ENCODE measurements at places on chromosomes 7 and 10.

DNA sequence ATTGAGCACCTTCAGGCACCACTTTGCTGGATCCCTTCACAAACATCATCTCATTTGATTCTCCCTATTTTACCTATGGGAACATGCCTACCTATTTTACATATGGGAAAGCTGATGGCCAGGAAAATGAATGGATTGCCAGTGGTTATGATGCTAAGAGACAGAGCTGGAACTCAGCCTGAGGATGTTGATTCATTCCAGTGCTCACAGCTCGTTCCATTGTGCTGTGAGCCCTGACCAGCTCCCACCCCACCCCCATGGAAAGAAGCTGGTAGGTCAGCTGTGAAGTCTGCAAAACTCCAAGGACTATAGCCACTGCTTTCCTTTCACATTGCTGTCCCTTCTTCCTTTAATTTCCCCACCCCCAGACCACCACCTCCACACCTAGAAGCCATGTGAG is 9.6 kb downstream of the UBTD1 start:
- DNase-seq, result no peak

GRCh38 chr7:138207555-138207971 is 131.3 kb downstream of the AKR1D1 start:
- no peak for DNase-seq

DNA sequence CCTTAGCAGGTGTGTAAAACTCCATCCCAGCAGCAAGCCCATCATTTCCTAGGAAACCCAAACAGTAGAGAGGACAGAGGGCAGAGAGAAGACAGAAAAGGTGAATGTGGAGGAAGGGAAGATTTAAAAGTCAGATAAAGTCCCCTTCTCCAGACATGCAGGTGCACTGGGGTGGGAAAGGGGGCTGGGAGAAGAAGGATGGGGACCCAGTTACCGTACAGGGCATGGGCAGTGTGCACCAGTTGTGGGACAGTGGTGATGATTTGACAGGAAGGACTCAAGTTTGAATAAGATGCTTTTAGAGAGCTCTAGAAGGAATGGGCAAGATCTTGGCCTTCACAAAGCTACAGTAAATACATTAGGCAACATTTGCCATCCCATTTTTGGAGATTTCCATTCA is 110.7 kb upstream of the PLXNA4 start:
- DNase-seq, result no peak

DNA sequence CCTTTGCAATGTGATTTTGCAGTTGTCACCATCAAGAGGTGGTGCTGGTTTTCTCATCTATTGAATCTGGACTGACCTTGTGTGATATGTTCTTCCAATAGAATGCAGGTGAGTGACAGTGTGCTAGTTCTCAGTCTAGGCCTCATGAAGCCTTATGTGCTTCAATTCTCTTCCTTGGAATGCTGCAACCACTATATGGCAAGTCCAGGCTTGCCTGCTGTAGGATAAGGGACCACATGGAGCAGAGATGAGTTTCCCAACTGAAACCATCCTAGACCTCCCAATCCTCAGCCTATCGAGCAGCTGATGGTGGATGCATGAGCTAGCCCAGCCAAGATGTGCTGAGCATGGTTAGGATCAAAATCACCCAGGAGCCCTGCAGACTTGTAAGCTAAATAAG is 32.6 kb upstream of the ARHGAP21 start:
- DNase-seq, result no peak

DNA sequence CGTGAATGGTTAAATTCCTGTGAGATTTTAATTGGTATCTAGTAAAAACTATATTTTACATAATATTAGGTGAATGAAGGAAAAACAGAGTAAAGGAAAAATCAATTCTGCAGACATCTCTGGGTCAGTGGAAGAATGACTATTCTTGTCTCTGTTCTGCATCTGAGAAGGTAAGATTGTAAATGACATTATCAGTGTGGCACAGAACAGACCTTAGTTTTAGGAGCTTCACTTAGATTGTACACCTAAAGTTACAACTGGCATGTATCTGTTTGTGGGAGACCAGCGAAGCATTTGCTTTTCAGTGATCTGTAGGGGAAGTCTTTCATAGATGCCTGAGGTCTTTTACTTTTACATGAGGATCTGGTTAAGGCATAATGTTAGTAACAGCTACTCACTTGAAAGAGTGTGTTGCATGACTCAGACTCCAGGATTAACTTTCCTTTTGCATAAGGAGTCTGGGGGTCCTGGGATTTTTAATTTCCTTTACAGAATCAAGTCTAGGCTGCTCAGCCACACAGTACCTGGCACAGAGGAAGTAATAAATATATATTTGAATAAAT is 56.2 kb downstream of the JMJD1C start:
- DNase-seq, result no peak

- no peak for DNase-seq
Observed at GRCh38 chr10:55158633-55159032, 357.6 kb upstream of the PCDH15 start.

GRCh38 chr10:35961501-35961900 is 319.4 kb upstream of the FZD8 start:
- DNase-seq, result peak; percentile 61

DNA sequence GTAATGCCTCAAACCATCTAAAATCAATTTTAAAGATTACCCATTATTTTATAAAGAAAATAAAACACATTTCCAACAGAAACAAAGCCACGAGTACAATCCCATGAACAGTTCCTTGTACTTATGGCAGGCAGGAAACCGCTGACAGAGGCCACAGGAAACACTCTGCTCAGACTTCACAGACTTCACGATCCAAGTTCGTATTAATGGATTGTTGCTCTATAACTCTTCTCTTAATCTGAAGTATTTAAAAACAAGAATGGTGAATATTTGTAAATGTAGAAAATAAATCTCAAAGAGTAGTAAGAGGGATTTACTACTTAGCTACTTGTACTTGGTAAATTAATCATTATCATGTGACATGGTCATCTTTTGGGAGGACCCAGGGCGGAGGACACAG is 78.3 kb downstream of the SNX10 start:
- DNase-seq, result no peak

DNA sequence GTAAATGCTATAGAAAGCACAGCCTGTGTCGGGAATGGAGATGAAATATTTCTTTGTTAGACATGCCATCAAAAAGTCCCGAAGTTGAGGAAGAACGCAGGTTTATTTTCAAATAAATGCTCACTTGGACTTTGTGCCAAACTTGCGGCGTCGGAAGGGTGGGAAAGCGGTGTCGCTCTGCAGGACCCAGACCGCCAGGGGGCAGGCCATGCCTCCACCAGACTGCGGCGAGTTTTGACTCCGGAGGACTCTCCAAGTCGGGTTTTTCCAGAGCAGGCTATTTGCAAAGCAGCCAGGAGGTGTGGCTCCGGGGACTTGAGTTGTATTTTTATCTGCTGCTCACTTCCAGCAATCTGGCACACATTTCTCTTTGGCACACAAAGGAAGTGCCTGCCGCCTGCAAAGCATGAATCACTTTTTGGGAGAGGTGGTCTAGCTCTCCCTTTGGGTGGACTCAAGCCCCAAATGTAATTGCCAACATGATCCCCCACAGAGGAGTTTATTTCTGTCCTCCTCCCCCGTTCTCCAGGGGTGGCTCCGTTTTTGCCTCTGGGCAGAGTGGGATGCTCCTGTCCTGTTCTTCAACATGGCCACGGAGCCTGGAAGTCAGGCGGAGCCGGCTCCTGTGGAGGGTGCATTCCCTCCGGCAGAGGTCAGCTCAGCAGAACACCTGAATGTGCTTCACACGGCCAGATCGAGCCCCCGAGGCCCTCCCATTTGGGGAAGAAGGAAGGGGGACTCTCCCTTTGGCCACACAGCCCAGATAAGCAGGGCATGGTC is 82.3 kb upstream of the GPR26 start:
- DNase-seq, result peak; percentile 93

GRCh38 chr10:33661580-33662336 is 327.3 kb upstream of the NRP1 start:
- DNase-seq, result peak; percentile 56

- DNase-seq, result no peak
Observed at GRCh38 chr10:123354521-123354920, 200.3 kb downstream of the BUB3 start.

- DNase-seq, result no peak
Observed at GRCh38 chr7:22364900-22365299, 7.9 kb upstream of the RAPGEF5 start.

GRCh38 chr10:58698777-58699356 is 186.2 kb downstream of the BICC1 start:
- DNase-seq, result no peak

DNA sequence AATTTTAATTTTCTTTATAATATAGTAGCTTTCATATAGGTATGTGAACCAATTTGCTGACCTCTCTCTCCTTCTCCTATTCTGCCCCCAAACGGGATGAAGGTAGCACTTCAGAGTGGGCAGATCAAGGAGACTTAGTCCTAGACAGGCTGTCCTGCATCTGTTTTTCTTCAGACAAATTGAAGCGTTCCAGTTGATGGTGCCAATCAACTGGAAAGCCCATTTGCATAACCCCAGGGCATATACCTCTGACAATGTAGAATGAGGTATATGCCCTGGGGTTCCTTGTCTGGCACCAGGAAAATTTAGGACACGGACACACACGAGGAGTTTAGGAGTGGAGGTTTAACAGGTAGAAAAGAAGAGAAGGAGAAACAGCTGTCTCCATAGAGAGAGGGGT is 502.9 kb downstream of the HTR7 start:
- DNase-seq, result peak; percentile 55

DNA sequence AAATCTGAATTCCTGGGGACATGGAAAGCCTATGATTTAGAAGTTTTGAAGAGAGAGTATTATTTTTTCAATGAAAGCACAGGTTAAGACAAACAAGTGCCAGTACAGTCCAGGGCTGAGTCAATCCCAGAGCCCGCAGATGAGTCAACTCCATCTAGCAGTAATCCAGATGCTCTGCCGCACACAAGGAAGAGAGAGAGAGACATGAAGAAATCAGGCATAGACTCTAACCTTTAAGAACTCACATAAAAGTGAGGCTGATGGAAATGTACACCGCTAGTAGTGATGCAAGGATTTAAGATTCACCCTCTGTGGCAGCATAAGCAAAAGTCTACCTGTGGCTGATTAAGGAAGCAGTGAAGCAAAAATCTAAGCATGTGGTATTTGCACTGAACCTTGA is 651.5 kb downstream of the TNS3 start:
- peak; percentile 69 for DNase-seq

GRCh38 chr7:104848138-104848990 is 165.6 kb upstream of the KMT2E start:
- DNase-seq, result peak; percentile 86

GRCh38 chr7:46864716-46865115 is 717.2 kb downstream of the TNS3 start:
- DNase-seq, result no peak

All from islet precursor cell (in vitro differentiated cells).